Stimulated activated CD8-positive, alpha-beta memory T cell treated with anti-CD3 and anti-CD28 coated beads, Interleukin-15, amount 100 ng/mL, for 24 hours (primary cell): ENCODE measurements at places on chromosomes 7 and 10.

DNA sequence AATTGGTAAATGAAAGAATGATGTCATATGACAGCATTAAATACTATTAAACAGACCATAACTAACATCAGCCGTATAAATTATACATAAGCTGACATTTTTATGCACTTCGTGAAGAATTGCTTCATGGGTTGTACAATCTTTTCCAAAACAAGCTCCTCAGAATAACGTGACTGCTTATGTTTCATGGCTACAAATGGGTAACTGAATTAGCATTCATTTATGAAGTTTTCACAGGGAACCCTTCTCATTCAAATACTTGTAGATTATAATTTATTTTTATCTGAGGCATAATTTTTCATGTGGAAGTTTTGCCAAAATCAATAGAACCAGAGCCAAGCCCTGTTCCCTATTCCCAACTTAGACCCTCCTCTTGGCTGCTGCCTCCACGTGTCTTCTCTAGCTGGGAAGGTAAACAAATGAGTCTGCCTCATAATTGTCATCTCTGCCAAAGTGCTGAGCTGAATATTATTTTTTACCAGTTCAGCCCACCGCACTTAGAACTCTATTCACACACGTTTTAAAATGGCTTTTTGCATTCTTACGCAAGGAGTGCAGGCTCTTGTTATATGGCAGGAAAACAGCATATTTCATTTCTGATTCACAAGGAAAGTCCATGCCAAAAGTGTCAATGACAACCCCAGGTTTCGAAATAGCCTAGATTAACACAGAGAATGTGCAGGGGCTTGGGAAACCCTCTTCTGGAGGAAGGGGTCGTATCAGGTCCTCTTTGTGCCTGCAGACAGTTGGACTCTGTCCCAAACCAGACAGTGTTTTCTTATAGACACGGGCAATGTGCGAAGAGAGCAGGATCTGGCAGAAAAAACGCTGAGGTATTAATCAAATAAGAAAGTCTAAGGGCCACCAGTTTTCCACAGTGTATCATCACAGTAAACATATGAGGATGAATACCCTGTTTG lies 370.7 kb upstream of the MGMT start:
- no peak for DNase-seq

DNA sequence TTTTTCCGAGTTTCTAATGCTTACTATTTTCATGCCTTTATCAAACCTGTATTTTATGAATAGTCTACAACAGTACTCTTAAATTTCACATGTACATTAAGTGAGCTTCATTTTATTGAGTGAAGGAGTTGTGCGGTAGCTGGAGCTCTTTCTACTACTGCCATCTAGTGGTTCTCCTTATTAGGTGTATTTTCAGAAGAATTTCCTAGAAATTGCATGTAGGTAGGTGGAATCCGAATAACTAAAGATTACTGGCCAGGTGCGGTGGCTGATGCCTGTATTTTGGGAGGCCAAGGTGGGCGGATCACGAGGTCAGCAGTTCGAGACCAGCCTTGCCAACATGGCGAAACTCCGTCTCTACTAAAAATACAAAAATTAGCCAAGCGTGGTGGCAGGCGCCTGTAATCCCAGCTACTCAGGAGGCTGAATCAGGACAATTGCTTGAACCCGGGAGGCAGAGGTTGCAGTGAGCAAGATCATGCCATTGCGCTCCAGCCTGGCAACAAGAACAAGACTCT lies 38.3 kb downstream of the LRRC72 start:
- DNase-seq: no peak

DNA sequence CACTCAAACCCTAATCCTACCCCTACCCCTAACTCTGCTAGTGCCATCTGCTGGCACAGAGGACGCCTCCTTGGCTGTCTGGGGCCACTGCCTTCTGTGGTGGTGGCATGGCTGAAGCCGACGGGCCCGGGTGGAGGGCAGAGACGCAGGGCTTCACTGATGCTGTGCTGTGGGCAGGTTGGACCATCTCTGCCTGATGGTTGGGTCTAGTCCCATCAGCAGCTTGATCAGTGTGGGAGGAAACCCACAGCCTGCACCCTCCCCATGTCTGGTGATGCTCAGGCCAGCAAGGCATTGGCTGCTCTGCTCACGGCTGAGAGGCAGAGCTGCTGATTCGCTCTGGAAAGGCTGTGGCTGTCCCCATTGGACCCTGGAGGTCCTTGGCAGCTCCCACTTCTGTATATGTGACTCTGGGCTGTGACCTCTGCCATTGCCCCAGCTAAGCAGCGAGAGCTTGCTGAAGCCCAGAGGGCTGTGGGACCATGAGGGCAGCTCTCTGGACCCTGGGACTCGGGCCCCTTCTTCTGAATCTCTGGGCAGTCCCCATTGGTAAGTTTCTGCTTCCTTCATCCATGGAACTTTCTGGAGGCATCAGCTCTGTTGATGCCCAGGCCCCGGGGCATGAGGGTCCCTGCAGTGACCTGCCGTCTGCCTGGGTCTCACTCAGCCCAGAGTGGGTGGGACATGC lies at the start of gene SCART1:
Gene SCART1 (plus strand): TSS at position 430 of the 688 bp plus-strand sequence. CDS start 53 bp downstream, at position 483.
- no peak for DNase-seq

GRCh38 chr10:47403446-47404318 lies 19.6 kb upstream of the ZNF488 start:
- DNase-seq: no peak

DNA sequence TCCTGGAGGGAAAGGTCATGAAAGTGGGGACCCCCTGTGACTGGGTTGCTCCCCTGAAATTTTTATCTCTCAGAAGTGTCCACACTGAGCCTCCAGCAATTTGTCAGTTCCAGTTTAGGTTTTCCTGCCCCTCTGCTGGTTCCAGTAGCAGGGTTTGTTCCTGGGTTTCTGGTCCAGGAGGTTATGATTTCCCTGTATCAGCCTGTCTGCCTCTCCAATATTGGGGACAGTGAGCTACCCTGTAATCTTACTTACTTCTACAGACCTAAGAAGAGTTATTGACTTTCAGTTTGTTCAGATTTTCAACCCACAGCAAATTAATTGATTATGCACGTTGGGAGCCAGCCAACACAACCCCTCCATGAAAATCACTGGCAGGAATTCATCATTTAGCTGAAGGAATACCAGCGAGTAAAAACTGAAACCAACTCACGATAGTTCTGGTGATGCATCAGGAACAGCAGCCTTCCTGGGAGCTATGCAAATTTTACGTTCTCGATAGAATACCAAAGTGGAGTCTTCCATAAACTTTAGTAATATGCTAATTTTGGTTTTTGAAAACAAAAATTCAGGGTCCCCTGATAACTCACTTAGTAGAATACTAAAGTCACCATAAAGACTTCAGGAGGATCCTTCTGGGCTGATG lies 31.3 kb upstream of the IL15RA start:
- DNase-seq: no peak

GRCh38 chr10:69697006-69697405 lies 67.0 kb downstream of the FAM241B start:
- no peak for DNase-seq

DNA sequence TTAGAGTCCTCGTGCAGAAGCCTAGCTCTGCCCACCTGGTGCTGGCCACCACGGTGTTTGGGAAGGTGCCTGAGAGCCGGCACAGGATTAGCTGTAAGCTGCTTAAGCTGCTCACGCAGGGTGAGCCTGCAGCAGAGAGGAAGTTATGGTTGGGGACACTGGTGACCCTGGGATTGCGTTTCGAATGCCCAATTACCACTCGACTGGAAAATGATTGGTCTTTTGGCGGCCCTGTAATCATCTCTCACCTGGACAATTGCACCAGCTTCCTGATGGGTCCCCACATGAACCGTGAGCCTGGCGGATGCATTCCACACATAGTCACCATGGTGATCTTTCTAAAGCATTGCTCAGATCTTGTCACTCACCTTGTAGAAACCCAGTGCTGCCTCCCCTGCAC lies 442.3 kb upstream of the ZMIZ1 start:
- no peak for DNase-seq

DNA sequence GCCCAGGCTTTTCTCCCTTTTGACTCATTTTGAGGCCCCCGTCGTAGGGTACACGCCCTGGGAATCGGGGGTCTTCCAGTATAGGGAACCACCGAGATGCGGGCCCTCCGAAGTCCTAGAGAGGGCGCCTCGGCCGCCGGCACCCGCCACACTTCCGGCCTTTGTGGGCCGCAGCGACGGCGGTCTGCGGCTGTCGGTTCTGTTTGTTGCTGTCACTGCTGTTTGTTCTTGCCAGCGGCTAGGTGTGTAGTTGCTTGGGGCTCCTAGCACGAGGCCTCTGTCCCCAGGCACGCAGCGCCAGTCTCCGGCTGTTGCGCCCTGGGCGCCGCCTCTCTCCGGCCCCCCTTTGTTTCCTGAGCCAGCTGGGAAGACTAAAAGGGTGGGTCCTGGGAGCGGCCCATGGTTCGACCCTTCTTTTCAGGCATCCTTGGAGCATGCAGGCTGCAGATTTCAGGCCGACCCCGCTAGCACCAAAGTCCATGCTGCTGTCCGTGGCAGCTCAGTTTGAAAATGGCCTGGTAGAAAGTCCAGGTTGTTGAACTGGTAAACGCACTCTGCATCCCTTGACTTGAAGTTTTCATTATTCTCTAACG lies 17.8 kb upstream of the ZKSCAN1 start:
- peak; percentile 40 for DNase-seq

GRCh38 chr7:2646680-2647571 lies 15.1 kb downstream of the TTYH3 start:
- DNase-seq: no peak

GRCh38 chr7:36884910-36885309 lies 160.6 kb upstream of the AOAH start:
- DNase-seq: no peak
